ENCODE measurements at places on chromosomes 1 and 21.

DNA sequence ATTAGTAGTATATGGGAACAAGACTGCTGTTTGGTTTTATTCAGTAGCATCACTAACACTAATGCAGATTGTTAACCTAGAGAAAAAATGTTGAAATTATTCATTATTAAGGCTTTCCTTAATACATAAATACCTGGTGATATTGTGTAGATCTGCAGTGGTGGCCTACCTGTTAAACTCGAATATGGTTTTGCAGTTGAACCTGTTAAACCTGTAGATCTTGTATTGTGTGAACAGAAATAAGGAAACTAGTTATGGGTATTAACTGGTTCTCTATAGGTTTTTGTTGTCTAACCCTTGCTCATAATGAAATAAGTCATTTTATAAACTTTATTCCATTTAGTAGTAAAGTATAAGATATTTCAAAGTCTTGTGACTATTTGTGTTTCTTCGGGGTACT is 23.9 kb downstream of the PKN2 start:
- no peak for DNase-seq

GRCh38 chr1:205068457-205069040 is 15.7 kb downstream of the TMEM81 start:
- no peak for DNase-seq

DNA sequence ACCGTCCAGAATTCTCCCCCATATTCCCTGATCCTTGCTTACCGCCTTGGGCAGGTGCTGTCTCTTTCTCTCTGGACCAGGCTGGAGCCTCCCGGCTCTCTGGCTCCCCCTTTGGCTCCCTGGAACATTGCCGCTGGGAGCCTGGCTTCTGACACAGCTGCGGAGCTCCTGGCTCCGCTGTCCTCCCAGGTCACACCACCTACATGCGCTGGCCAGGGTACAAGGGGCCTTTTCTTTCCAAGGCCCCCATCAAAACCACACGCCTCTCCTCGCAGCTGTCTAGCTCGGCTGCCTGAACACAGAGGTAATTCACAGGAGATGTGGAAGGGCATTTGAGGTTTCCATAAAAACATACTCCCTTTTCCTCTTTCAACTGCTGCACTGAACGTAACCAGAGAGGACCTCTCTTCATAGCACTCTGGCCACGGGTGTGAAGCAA is 7.5 kb upstream of the ZNF648 start:
- no peak for DNase-seq

- DNase-seq: no peak
These were observed 279.6 kb downstream of the ASTN1 start for GRCh38 chr1:176884911-176885310.

DNA sequence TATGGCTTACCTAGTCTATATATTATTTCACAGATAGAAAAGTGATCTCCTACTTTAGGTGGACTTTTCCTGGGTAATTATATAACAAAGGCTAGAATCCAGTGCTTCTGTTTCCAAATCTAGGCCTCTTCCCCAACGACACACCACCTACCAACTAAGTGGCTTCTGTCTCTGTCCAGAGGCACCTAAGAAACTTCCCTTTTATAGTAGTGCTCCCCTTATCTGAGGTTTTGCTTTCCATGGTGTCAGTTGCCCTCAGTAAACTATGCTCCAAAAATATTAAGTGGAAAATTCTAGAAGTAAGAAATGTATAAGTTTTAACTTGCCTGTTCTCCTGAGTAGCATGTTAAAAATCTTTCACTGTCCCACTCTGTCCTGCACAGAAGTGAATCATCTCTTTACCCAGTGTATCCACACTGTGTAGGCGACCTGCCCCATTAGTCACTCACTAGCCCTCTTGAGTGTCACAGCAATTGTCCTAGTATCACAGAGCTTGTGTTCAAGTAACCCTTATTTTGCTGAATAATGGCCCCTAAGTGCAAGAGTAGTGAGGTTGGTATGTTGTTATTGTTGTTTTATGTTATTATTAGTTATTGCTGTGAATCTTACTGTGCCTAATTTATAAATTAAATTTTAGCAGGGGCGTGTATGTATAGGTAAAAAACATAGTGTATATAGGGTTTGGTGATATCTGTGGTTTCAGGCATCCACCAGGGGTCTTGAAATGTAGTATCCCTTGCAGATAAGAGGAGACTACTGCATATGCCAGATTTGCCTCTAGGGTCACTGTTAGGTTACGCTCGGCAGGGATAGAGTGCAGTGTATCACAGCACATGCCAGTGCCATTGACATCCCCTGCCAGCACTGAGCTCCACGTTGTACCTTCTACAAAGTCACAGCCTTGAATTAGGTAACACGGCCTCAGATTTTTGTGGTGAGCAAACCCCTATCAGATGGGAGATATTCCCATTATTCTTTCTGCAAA is 14.7 kb upstream of the CD53 start:
- no peak for DNase-seq

DNA sequence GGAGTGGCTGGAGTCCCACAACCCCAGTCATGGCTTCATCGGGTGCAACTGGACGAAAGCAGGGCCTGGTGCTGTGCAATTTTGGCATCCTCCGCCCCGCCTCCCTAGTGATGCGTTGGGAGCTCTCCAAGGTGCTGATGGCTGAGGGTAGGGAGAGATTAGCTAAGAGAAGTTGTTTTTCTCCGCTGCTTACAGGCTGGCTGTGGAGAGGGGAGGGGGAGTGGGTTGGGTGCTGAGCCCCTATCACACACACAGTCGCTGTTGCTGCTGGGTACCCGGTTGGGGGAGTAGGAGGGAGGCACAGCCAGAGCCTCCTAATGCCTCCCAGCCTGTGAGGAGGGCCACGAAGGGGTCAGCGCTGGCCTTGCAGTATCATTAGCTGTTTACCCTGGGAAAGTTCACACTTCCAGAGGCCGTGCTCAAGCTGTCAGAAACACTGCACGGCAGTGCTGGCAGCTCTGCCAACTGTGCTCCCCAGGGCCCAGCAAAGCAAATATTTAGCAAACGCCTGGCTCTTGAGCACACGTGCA is 110.0 kb downstream of the GRIK3 start:
- DNase-seq: no peak

DNA sequence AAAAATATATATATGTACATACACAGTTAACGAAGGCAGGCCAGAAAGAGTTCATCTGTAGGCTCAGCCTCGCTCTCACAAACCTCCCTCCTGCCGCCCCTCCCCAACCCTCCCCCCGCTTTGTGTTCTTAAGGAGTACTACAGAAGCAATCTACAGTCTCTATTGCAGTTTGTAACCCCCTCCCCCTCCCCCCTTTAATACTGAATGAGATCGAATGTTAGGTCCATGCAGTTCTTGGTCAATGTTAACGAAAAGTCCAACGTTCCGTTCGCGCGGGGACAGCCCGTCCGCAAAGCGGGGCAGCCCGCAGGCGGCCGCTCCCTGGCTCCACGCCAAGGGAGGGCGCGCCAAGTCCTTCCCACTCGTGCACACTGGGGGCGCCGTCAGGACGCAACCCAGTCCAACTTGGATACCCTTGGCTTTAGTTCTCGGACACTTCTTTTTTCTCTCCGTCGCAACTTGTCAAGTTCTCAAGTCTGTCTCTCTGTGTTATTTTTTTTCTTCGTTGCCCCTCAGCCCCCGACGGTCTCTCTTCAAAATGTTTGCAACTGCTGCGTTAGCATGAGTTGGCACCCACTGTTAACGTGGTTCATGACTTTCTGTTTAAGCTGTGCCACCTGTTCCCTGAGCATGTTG is 2.2 kb downstream of the JUN start:
- peak; percentile 45 for DNase-seq

DNA sequence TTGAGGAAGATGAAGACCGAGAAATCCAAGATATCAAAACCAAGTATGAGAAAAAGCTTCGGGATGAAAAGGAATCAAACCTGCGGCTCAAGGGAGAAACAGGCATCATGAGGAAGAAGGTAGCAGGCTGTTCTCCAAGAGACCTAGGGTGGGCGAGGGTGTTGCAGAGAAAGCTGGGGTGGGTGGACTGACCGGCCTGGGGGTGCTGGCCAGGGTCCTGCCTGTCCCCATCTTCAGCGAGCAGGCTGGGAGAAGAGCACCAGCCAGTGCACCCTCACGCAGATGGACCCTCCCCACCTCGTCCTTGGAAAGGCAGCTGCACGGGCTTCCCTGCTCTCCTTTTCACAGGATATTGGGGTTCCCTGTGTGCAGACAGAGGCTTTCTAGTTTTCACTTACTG is 46.9 kb upstream of the TMEM125 start:
- DNase-seq: no peak
